ENCODE measurements at places on chromosomes 12 and 14.

- no peak for DNase-seq
Measured at GRCh38 chr12:110762891-110763290, 20.2 kb upstream of the PPP1CC start.

DNA sequence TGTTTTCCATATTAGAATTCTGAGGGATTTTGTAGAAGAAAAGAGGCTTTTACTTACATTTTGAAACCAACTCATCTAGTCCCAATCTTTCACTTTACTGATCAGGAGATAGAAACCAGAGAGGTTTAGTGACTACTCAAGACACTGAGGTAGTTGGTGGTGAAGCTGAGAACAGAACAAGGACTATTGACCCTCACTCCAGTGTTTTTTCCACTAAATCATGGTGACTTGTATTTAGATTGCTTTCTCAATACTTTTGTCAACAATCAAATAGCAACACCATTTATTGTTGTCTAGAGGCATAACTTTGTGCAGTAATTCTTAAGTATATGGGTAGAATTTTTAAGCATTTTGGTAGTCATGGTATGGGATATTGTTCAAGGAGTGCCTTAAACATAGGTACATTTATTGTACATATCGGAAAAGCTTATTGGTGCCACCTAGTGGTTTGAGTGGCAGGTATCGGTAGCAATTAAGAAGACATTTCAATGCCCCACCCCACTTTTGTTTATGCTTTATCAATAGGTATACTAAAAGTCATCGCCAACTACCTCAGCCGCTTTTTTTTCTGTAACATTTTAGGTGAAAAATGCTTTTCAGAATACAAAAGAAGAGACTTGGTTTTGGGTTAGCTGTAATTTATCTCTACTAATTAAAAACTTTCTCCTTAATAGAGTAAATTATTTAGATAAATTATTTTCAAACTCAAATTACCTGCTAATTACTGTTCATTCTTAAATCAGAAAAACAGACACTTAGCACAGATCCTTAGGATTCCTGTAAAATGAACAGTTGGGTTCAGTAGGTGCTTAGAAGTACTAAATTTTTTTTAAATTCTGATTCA is 47.3 kb upstream of the PAWR start:
- DNase-seq, result no peak

GRCh38 chr14:84726471-84726870 is 803.5 kb upstream of the FLRT2 start:
- no peak for DNase-seq

- DNase-seq, result no peak
Measured at GRCh38 chr14:73241481-73242165, 4.3 kb downstream of the PAPLN start.

GRCh38 chr14:78292003-78292402 is 121.8 kb downstream of the NRXN3 start:
- DNase-seq, result no peak

- no peak for DNase-seq
Measured at GRCh38 chr12:46888568-46888967, 62.8 kb upstream of the SLC38A4 start.

DNA sequence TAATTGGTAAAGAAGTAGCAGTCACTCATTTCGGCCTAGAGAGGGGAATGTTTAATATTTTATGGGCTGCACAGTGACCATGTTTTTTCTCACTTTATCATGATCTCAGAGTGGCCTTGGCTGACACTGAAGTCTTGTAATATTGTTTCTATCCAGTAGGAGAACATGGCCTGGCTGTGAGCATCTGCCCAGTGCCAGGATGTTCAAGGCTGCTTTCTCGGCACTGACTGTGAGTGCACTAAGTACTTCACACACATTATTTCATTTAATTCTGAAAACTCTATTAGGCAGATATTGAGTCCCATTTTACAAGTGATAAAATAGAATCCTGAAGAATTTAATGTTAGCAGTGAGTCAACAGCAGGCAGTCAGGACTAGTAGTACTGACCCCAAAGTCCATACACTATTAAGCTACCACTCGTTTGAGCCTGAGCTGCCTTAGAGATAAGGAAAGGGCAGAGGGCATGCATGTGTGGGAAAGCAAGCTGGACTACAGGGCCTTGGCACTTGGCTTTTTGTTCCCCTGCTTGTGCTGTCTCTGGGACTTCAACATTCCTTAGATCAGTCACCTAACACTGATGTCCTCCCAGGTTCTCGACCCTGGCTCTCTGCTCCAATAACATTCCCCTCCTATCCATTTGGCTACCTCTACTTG is 42.2 kb upstream of the APPL2 start:
- no peak for DNase-seq

Measured in AG04450 (cell line).